ENCODE measurements at places on chromosomes 3 and 15.

DNA sequence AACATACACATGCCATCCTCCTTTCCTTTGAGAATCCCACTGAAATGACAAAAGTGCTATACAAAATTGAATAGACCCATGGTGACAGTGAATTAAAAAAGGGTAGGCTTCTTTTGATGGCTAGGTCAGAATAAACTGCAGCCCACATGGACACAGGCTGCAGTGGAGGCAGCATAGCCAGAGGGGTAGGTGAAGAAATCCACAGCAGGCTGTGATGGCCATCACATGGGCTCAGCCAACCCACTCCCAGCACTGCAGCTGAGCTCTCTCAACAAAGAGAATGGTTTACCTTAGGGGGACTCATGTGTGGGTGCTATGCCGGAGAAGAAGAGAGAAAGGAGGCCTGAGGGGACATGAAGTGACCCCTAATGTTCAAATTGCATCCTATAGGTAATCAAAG is 331.1 kb downstream of the CHST2 start:
- DNase-seq, result no peak

GRCh38 chr3:172536505-172536904 is 13.3 kb upstream of the TNFSF10 start:
- DNase-seq, result no peak

- DNase-seq, result no peak
Observed at GRCh38 chr15:94305133-94305532, 73.8 kb downstream of the MCTP2 start.

DNA sequence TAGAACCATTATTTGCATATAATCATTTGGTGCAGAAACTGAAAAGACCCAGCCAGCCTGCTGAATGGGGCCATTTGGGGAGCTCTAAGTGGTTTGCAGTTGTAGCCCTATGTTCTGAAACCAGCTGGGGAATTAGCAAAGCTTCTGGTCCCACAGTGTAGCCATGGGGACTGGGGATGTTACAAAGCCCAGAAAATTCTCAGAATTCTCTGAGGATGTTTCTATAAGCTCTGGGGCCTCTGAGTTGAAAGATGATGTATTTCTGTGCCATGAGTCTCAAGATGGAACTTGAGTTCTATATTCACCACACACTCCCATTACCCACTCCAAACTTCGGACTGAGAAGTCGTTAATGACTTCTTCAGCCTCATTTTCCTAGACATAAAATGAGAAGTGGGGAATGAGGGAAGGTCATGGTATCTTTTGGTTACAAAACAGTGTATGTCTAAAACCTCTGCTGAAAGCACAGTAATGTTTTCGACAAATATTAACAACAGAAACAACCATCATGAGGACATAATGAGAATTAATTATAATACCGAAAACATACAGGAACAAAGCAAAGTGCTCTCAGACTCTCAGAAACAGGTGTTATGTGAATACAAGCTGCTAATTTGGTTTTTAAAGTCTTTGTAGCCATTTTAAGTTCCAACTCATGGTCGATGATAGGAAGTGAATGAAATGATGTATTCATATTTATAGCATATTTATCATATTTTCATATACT is 89.4 kb downstream of the RFTN1 start:
- DNase-seq, result no peak

DNA sequence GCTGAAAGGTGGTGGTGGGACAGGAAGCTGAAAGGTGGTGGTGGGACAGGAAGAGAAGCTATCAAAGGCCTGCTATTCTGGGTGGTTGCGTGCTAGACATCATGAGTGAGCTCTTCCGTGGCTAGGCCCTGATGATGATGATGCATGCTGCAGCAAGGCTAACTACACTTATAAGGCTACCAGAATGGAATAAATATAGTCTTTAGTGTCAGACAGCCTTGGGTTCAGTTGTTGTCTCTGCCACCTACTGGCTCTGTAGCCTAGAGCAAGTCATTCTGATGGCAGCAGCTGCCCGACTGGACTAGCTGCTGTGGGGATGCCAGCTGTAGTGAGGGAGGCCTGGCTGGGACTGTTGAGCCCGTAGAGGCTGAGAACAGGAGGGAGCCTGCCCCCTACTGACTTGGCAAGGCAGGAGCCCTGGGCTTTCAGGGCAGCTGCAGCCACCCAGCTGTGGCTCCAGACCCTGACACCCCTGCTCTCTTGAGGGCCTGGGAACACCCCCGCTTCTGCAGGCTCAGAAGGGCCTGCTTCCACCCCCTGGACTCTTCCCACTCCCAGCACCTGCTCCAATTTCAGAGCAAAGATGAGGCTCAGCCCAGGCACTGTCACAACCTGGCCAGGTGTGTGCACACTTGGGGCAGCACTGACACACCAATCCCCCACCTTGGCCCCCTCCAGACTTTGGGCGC is 21.4 kb upstream of the ZBED2 start:
- peak; percentile 40 for DNase-seq

DNA sequence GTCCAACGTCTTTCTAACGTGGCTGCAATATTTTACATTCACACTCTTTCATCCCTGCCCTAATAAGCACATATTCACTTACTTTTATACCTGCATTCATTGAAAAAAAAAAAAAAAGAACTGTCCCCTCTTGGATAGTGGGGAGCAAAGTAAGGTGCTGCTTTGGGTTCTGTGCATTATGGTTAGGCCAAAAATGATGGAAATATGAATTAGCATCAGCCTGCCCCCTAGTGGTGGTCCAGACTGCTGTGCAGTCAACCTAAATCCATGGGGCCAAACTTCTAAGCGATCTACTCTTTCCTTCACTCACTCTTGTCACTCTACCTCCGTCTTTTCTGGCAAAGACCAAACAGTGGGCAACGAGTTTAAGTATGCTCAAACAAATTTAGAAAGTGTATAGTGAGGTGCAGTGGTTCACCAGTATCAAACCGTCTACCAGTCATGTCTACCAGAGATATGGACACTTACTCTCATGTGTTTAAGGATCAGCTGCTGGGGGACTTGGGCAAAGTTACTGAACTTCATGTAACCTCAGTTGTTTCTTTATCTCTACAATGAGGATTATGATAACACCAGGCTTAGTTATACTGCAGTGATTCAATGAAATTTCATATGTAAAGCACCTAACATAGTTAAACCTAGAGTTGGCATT is 61.5 kb upstream of the GRM7 start:
- DNase-seq, result peak; percentile 15

- DNase-seq, result no peak
Observed at GRCh38 chr3:16199769-16200168, 25.3 kb downstream of the GALNT15 start.

DNA sequence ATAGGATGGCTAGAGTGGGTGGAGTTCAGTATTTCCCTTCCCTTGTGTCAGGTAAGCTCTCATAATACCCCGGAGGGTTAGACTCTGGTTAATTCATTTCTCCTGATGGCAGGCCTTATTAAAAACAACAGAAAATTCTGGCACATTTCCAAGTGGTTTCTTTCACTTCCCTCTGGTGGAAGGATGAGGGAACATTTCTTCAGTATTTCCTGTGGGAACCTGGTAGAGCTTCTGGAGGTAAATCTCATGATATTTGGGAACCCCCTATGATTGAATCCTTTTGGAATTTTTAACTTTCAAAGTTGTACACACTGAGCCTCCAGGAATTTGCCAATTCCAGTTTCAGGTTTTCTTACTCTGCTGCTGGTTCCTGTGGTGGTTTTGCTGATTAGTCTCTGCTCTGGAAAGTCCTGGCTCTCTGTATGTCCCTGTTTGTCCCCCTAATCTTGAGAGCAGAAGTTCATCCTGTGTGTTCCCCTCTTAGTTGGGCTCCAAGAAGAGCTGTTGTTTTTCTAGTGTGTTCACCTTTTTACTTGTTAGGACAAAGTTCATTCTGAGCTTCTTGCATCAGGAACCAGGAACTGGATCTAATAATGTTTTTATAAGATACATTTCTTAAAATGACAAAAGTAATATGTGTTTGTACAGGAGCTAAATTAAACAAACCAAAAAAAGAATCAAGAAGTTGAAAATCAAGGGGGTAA is 12.1 kb downstream of the CHRNA7 start:
- peak; percentile 8 for DNase-seq

GRCh38 chr15:81954158-81954783 is 91.5 kb downstream of the MEX3B start:
- no peak for DNase-seq

GRCh38 chr15:31336593-31337295 is 10.1 kb downstream of the KLF13 start:
- DNase-seq, result no peak

GRCh38 chr3:34312684-34313083 is 514.3 kb downstream of the PDCD6IP start:
- no peak for DNase-seq

DNA sequence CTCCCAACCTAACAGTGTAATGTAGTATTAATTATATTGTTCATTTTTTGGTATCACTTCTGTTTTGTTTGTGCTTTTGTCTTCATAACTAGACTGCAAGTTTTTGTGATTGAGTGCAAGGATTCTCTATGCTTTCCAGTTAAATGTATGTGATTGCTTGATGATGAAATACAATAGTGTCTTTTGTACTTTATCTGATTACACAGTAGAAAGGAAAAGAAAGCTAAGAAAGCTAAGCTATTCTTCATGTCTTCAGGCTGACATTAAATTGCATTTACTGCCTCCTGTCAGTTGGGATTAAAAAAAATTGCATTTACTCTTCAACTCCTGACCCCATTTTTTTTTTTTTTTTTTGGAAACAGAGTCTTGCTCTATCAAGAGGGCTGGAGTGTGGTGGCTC is 28.5 kb downstream of the RTF1 start:
- no peak for DNase-seq

GRCh38 chr15:96330064-96330449 is 443 bp upstream of the NR2F2 start:
- DNase-seq, result peak; percentile 89

GRCh38 chr3:186909078-186909853 is 21.1 kb upstream of the ST6GAL1 start:
- no peak for DNase-seq

DNA sequence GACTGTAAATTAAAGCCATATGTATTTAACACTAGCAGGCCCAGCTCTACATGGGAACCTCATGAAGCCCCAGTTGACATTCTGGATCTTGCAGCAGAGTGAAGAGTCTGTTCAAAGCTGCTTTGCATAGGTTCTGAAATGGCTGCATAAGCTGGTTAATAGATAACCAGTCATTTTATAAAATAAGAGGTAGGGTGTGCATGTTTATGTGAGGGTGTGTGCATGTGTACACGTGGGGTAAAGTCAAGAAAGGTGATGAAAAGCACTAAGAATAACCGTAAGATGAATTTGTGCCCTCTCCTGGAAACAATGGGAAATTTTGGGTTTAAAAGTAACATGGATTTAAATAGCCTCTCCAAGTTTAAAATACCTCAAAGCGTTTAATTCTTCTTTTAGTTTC is 33.0 kb downstream of the PAQR9 start:
- peak; percentile 19 for DNase-seq

DNA sequence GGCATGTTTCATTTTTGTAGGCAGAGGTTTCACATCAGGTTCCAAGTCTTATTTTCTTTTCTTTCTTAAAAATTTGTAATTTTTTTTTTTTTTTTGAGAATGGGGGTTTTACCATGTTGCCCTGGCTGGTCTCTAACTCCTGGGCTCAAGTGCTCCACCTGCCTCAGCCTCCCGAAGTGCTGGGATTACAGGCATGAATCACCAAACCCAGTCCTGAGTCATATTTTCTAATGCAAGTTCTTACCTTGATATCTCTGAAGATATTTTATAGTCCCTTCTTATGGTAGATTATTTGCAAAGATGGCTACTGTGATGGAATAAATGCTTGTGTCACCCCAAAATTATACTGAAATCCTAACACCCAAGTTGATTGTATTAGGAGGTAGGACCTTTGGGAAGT is 63.8 kb downstream of the SLC9A9 start:
- no peak for DNase-seq

DNA sequence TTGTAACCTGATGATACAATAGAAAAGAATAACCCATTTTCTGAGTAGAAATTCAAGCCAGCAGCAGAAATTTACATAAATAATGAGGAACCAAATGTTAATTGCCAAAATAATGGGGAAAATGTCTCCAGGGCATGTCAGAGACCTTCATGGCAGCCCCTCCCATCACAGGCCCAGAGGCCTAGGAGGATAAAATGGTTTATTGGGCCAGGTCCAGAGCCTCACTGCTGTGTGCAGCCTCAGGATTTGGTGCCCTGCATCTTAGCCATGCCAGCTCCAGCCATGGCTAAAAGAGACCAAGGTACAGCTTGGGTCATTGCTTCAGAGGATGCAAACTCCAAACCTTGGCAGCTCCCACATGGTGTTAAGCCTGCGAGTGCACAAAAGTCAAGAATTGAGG is 352.1 kb upstream of the MEIS2 start:
- DNase-seq, result no peak

- no peak for DNase-seq
Observed at GRCh38 chr3:184685646-184686045, 26.2 kb downstream of the MAGEF1 start.

GRCh38 chr3:126267976-126268615 is 87.7 kb upstream of the ALDH1L1 start:
- no peak for DNase-seq

DNA sequence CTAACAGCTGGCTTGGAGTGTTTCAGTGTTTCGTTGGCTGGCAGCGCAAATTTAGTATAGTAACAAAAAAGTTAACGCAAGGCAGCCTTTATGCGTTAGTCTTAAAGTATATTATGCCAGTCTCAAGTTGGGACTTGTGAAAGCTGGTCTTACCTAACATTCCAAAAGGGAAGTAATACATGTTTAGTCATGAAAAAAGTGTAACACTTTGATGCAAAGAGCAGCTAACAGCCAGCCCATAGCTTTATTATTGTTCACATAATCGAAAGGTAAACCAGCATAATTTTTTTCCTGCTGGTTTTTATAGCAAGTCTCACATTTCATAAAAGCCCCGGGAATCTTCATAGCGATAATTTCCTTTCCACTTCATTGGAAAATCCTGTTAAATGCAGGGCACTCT is 2.4 kb upstream of the GPR87 start:
- DNase-seq, result no peak

GRCh38 chr3:189119950-189120349 is 51.8 kb upstream of the TPRG1 start:
- no peak for DNase-seq

- DNase-seq, result no peak
Observed at GRCh38 chr3:50442945-50443579, 60.4 kb downstream of the CACNA2D2 start.

Measured in ELR (cell line).